CD8-positive, alpha-beta T cell (primary cell): ENCODE measurements at places on chromosomes 16 and 17. TPM values are rescaled to one million over a fixed set of nuclear protein-coding genes. Genes with fewer than 3 reads are reported as not detected.
A peak's percentile ranks its signal among the peaks of the same experiment; 100 is the strongest.

DNA sequence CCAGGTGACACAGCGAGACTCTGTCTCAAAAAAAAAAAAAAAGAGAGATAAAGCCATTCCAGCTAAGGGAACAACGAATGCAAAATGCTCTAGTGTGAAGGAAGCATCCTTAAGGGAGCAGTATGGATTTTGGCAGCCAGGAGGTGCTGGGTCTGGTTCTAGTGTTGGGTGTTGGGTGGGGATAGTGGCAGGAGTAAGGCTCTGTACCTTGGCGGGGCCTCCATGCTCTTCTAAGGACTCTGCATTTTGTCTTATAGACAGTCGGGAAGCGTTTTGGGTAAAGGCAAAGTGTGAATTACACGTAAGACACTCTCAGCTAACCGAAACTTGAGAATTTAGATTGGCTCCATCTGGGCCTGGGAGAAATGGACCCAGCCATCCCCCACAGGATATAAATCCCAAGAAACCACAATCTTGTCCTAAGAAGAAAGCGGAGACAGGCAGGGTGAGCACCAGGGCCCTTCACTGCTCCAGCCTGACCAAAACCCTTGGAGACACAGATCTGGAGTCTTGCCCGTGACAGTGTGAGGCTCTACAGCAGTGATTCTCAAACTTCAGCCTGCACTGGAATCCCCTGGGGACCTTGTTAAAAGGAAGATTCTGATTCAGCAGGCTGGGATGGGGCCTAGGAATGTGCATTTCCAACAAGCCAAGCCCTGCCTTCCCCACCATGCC is 33.1 kb upstream of the PHB1 start:
- DNase-seq, result no peak

The KRT25 gene
- total RNA-seq, result not detected

The ABCA6 gene
- total RNA-seq, result not detected

- DNase-seq, result no peak
Measured at GRCh38 chr17:68379692-68380677, 77.3 kb downstream of the WIPI1 start.

DNA sequence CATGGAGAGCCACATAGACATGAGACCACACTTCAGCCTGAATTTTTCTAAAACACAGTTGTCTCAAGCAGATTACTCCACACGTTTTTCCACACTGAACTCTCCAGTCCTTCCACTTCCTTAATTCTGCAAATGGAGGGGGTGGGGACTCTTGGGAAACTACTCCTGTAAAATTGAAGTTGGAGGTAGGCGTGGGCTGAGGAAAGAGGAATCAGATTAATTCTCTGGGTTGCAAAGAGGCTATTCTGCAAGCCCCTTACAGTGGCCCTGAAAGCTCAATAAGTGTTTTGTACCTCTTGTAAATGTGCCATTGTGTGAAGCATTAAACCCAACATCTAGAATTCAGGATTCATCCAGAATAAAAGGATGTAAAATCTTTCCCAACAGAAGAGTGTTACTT is 9.6 kb downstream of the MARVELD3 start:
- no peak for DNase-seq

DNA sequence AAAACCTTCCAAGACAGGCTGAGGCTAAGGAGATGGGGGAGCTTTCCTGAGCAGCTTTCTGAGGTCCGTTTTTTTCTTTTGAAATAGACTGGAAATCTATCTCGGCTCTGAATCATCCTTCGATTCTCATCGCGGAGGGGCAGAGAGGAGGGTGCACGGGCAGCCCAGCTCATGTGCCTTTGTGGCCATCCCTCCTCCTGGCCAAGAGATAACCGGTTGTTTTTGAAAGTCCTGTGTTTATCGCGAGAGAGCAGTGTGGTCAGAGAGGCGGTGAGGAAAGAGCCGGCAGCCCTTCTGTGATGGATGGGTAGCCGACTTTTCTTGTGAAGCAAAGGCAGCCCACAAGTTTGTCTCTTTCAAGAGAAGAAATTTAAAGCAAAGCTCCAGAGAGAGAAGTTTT is 191.6 kb downstream of the CCDC182 start:
- no peak for DNase-seq

DNA sequence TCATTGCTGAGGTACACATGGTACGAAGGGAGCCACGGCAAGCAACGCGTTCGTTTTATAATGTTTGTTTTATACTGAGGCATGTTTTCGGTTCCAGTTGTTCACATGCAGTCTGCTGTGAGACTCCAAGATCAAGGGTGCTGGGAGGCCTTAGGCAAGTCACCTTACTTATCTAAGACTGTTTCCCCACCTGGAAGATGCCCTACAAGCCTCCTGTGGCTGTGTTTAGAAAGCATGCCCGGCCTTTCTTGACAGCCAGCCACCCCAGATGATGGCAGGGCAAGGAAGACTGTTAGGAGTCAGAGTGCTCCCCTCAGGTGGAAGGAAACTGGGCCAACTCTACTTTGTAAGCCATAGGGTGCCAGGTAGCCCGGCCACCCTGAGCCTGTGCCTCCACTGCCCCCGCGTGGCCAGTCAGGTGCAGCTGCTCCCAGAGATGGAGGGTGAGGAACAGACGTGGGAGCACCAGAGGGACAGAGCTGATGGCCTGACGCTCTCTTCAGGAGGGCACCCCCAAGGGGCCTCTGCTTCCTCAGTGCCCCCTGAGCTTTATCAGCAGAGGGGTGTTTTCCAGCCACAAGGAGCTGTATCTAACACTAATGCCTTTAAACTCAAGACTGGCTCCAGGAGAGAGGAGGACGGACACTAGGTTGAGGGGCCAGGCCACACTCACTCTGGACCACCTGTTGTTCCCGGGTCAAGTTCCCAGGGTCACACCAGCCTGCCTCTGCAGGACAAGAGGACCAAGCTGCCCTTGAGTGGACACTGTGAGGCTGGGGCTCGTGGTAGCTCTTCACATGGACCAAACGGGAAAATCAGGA is 5.4 kb downstream of the NAT9 start:
- DNase-seq, result peak; percentile 82

DNA sequence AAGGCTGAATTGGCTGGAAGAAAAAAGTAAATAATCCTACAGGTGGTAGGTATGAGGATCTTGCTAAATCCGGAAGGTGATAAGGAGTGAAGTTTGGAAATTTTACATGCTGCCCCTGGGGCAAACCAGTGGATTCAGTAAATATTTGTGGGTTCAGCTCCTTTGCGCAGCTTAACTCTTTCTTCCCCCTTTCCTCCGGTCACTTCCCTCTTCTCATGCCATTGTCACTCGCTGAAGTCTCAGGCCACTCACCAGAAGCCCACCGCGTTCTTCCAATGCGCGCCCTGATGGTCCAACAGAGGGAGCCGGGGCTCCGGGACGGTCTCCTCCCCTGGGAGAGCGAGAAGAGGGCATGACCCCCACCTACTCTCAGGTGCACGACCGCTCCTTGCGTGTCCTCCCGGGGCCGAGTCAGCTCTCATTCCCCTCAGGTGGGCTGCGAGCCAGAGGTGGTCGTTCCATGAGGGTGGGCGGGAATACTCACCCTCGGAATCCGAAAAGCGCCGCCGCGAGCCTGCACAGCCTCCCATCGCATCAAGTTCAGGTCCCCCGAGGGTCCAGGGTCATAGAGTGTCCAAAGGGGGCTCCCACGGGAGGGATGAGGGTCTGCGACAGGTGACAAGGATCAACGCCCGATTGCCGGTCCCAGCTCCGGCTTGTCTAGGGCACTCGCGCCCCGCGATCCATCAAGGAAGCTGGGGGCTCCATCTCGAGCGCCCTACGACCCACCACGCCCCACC is 474 bp downstream of the CLN3 start:
- peak; percentile 53 for DNase-seq

- DNase-seq, result no peak
Measured at GRCh38 chr17:37447641-37448040, 41.0 kb downstream of the TADA2A start.

- DNase-seq, result no peak
Measured at GRCh38 chr17:62703261-62703775, 75.8 kb downstream of the MRC2 start.

DNA sequence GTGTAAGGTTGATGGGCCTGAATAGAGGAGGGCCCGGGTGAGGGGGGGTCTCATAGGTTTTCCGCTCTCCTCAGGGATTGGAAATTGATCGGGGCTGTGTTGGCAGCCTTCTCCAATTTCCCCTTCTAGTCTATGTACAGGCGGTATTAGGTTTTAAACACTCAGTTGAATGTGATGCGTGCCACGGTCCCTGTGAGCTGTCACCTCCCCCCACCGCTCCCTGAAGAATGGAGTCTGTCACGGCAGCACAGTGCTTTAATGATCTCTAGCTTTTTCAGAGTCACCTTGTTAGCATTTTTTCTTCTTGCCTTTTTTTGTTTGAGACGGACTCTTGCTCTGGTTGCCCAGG is 800 bp downstream of the COX4I1 start:
- no peak for DNase-seq

GRCh38 chr17:7992516-7992915 is 9.9 kb upstream of the GUCY2D start:
- no peak for DNase-seq

DNA sequence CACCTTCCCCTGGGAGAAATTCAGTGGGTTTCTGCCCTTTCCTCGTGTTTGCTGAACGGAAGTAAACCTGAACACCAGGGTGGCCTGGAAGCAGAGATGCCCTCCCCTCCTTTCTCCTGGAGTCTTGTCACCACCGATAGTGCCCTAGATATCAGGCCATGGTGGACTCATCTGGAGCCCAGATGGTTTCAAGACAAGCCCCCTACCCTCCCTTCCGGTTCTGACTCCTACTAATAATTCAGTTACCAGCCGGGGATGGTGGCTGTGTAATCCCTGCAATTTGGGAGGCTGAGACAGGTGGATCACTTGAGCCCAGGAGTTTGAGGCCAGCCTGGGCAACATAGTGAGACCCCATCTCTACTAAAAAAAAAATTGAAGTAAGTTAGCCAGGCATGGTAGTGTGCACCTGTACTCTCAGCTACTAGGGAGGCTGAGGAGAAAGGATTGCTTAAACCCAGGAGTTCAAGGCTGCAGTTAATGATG is 2.4 kb downstream of the ZNF469 start:
- no peak for DNase-seq

- DNase-seq, result no peak
Measured at GRCh38 chr17:64226132-64226531, 36.9 kb downstream of the TEX2 start.

GRCh38 chr17:77478899-77479298 is 338.1 kb downstream of the SEC14L1 start:
- no peak for DNase-seq

DNA sequence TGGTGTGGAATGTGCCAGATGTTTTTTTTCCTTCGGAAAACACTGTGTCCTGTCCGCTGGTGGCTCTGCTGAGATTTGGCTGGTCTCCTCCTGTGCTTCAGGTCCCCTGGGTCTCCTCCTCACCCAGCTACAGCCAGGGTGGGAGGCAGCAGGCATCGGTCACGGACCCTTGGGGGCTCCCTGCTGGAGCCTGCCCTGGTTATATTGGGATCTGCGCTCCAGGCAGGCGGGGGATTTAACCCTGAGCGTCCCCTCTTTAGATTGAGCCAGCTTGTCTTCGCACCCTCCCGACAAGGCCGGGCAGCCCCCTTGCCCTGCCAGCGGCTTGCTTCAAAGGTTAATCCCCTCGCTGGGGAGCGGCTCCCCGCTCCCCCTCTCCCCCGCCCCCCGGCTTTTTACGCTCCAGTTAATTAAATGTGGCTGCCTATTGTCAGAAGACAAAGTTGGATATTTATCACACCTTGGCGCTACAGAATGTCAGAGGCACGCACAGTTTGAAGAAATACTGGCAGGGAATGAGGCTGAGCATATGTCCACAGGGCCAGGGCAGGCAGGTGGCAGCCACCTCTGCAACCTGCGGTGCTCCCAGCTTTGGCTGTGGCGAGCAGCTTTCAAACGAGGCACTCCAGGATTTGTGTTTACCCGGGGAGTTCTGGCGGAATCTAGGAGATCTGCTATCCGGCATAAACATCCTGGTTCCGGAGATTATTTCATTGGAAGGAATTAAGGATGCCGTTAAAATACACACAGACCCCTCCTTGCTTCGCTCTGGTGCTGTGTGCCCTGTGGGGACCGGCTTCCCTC is 38.2 kb upstream of the GSE1 start:
- DNase-seq, result no peak

The DVL2 gene
- 49.3 TPM for total RNA-seq

DNA sequence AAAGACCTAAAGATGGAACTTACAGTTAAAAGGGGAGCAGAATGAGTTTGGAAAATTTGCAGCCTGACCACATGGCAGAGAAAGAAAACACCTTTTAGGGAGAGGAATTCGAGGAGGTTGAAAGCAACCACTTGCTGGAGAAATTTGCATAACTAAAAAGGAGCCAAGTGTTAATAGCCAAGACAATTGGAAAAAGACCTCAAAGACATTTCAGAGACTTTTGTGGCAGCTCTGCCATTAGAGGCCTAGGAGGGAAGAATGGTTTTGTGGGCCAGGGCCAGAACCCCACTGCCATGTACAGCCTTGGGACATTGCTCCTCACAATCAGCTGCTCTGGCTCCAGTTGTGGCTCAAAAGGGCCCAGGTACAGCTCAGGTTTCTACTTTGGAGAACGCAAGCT is 338.5 kb downstream of the UTP18 start:
- DNase-seq, result no peak

GRCh38 chr16:57131351-57131970 is 39.1 kb downstream of the CPNE2 start:
- peak; percentile 57 for DNase-seq

The LRRC37A2 gene
- 14.1 TPM for total RNA-seq

GRCh38 chr17:10247810-10248209 is 49.4 kb upstream of the GAS7 start:
- DNase-seq, result no peak

The THOC6 gene
- 14.0 TPM for total RNA-seq

- no peak for DNase-seq
Measured at GRCh38 chr17:81471818-81472456, 40.7 kb downstream of the ACTG1 start.
